ENCODE measurements at places on chromosomes 5 and 9.

DNA sequence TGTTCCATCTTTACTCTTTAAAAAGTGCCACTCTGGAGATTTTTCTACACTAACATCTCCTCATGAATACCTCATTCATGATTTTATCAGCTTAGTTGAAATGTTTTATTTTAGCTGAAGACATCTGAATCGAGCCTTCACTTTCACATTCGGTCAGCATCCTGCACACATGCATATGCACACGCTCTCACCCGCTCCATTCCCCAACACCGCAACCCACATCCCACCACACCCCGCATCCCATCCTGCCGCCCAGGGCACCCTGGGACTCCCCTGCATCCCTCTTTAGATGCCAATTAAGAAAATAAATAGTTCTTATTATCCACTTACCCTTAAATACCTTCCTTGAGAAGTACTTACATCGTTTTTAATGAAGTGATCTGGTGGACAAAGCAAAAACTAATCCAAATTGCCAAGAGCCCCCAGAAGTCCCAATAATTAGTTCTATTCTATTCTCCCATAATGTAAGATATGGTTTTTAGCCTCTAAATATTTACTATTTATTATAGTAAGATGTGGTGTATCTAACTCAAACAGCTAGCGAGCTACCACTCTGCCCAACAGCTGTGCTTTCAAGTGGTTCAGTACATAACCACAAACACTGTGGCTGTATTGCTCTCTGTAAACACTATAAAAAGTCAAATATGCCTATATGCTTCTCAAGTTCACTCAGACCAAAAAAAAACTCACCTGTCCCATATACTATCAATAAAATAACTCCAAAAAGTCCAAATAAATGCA, 38.2 kb downstream of the GZMK start:
- peak; percentile 57 for DNase-seq

DNA sequence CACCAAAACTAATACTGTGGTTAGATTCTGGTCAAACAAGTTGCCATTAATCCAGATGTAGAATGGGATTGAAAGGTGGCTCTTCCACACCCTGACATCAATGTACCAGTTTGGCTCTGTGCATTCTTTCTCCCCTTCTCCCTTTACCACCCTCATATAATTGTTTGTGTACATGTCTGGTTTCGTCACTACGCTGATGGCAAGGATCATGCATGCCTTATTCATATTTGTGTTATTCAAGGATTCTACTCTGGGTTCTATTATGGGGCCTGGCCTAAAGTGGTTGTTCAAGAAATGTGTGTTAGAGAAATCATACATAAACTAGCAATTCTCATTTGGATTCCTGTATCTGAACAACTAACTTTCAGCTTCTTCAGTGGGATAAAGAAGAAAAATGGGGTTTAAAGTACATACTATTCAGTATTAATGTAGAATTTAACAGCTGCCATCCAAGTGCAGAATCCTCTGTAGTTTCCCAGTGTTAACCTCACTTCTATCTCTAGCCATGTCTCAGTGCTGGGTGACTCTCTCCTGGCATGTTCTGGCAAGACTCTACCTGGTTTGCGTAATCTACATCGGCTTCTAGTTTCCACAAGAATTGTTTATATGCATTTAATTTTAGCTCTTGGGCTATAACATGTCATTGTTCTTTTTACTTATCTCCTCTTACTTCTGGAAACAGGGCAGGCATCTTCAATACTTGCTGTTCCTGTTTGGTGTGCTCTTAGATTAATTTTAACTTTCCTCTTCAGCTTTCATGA, 27.9 kb upstream of the CDKN2B start:
- no peak for DNase-seq

DNA sequence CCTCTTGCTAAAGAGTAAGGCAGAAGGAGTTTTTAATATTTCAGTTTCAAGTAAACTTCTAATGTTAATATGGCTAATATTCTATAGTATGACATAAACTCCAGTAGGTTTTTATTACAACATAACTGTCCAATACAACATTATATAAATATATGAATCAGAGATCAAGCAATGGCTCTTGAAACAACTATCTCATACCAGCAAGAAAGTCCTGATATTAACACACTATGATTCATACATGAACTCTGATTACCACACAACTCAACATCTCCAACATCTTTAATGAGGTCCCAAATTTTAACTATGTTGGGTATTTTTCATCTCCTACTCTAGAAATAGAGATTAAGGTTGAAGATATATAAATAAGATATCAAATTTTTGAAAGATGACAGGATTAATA, 878.3 kb downstream of the TLE1 start:
- DNase-seq, result no peak

GRCh38 chr9:114125476-114126013, 26.5 kb upstream of the KIF12 start:
- DNase-seq, result no peak

GRCh38 chr9:128233817-128234406, 30.7 kb downstream of the DNM1 start:
- no peak for DNase-seq

- no peak for DNase-seq
These were observed 194.2 kb upstream of the CHD1 start for GRCh38 chr5:99122976-99123375.

GRCh38 chr9:107928701-107929371, 439.3 kb upstream of the KLF4 start:
- DNase-seq, result no peak

- no peak for DNase-seq
These were observed 1.7 kb downstream of the OLFM1 start for GRCh38 chr9:135088979-135089847.

DNA sequence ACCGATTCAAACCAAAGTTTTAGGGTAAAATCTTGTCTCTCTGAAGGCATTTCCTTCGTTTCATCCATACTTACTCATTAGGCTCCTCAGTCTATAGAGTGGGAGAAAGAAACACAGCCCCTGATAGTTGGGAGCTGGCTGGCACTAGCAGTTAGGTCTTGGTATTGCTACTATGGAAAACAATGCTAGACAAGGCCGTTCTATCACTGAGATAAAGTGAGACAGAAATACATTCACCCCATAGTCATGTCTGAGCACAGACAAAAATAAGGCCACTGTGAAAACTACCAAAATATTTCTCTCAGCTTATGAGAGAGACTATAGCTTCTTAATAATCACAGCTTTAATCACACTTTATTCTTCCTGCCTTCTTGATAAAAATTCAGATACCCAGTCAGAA, 28.7 kb upstream of the KCNV2 start:
- DNase-seq, result no peak

DNA sequence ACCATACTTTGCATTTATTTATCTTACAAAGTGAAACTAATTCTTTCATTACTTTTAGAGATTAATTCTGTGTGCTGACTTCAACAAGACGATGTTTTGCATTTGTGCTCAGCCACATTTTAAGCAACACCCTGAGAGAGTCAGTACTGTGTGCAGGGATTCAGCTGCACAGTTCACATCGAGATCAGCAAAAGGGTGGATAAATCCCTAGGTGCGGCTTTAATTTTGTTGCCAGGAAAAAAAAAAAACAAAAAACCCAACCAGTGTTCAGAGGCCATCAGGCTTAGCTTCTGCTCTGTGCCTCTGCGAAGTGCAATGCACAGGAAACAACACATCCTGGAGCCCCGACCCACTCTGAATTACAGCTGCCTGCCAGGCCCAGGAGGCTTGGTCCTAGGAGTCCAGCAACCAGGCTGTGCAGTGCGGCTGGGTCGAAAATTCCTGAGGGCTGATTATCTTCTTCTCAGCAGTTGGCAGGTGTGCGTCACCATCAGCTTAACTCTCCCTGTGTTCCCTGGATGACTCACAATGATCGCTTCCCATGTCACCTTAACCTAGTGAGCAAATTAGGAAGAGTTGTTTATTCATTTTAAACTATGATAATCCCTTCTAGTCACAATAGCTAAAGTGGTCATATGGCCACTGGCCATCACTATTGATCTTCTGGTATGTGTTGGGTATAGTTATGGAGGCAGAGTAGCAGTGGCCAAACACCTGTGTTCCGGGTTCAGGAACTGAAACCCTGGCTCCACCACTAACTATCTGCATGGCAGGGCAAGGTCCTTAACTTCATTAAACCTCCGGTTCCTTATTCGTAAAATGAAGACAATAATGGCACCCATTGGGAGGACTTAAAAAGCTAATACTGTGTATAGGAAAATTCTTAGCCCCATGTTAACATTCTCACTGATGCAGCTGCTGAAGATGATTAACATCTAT, 31.2 kb upstream of the NDUFB6 start:
- DNase-seq, result no peak

DNA sequence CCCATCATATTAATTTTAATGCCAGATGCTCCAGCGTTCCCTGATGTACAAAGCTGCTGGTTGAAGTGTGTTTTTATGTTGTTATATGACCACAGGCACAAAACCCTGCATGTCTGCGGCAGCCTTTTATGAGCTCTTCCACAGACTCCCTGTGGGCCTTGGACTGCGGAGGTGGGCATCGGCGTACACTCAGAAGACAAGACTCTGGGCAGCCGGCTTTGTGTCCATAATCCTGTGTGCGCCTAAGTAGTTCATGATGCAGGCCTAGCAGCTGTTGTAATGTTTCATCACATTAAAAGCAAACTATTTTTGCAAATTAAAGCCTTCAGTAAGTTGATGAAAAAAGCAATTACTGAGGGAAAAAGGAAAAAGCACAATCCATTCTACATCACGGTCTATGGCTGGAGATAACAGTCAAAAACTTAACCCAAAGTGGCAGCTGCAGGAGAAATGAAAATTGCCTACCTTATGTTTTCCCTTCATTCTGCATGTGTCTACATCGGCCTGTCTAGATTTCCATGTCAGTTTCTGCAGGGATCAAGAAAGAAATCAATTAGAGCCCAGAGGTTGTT, 78.8 kb downstream of the SEMA6A start:
- no peak for DNase-seq

- DNase-seq, result no peak
These were observed 34.9 kb upstream of the EPB41L4B start for GRCh38 chr9:109355564-109356297.

GRCh38 chr5:90747175-90747574, 188.6 kb downstream of the ADGRV1 start:
- no peak for DNase-seq

DNA sequence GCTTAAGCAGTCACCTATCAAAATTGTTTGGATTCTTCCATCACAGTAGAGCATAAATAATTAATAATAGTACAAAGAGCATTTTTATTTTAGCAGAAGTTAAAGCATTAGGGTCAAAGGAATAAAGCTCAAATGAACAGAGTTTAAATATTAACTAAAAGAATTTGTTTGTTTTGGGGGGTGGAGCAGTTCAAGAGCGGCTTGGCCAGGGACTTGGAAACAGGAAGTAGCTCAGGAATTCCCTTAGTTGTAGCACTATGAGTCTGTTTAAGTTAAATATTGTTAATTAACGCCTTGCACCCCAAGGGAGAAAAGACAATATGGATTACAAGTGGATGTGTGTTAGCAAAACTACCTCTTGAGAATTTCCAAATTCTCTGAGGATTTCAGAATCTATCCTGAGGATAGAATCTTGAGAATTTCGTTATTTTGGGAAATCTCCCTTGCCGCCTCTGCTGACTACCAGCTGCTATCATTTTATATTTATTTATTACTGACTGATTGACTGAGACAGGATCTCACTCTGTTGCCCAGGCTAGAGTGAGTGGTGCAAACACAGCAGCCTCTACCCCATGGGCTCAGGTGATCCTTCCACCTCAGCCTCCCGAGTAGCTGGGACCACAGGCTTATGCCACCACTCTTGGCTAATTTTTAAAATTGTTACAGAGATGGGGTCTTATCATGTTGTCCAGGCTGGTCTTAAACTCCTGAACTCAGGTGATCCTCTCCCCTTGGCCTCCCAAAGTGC, 96.7 kb upstream of the CHD1 start:
- no peak for DNase-seq

GRCh38 chr5:150129454-150129812, 26.2 kb downstream of the PDGFRB start:
- no peak for DNase-seq

GRCh38 chr5:43647789-43648188, 44.8 kb downstream of the NNT start:
- DNase-seq, result no peak

- DNase-seq, result no peak
These were observed 11.7 kb upstream of the IRF1 start for GRCh38 chr5:132501961-132502931.

GRCh38 chr5:8831854-8832253, 714.0 kb downstream of the SEMA5A start:
- no peak for DNase-seq

DNA sequence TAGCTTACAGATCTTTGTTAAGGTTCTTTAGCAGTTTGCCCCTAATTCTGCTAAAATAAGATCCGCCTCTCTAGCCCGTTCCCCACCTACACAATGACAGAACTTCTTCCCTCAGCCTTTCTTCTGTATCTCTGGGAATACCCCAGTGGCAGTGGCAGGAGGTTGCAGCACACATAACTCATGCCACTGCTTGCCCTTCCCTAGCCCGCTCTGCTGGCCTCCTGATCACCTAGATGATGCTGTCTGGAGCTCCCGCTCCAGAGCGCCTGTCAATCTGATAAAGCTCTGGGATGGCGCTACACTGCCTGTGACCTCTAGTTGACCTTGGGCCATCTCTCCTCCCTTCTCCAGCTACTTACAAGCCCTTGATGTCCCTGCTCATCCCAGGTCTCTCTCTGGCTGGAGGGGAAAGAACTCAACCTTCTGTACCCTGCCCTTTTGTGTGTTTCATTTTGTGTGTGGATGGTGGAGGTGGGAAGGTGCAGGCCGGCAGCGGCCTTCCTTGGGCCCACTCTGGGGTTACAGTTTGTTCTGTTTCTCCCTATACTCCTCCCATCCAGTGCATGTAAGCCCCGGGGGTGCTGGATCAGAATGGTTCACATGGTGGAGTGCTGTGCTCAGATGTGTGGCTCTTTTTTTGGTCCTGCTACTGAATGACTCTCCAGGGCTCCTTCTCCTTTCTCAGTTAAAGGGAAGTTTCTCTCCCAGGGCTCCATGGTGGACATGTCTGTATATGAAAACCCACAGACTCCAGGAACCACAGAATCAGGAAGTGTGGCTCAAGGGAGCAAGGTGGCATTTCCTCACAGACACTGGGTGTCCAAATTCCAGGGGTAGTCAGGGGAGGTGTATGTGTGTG, 29.1 kb downstream of the MTX3 start:
- no peak for DNase-seq

DNA sequence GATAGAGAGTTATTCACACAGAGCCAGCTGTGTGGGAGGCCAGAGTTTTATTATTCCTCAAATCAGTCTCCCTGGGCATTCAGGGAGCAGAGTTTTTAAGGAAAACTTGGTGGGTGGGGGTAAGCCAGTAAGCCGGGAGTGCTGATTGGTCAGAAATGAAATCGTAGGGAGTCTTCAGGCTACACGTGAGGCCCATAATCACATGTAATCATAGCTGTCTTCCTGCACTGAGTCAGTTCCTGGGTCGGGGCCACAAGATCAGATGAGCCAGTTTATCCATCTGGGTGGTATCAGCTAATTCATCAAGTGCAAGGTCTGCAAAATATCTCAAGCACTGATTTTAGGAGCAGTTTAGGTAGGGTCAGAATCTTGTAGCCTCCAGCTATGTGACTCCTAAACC, 10.8 kb upstream of the TTC39B start:
- DNase-seq, result no peak

Measured in CD4-positive, alpha-beta T cell treated with Interleukin-4 for 4 hours (primary cell).